ENCODE measurements at places on chromosomes 6 and 20. TPM values are rescaled to one million over a fixed set of nuclear protein-coding genes. Genes with fewer than 3 reads are reported as not detected.

RAET1L gene
- not detected for total RNA-seq

BTN1A1 gene
- total RNA-seq: not detected

GRCh38 chr20:4165984-4166725 lies 150.8 kb upstream of the RNF24 start:
- H3K4me3 ChIP-seq: no peak overlapping the region
- H3K4me1 ChIP-seq: peaks cover 27% of the 10 kb centered on the region
- H3K27me3 ChIP-seq: no peaks in the 10 kb centered on the region
- no peak overlapping the region for H3K27ac ChIP-seq
- H3K36me3 ChIP-seq: no peaks in the 10 kb centered on the region

- H3K27ac ChIP-seq: peak overlapping the region; percentile 47
- DNase-seq: no peak
These were observed 106.7 kb upstream of the CLDN20 start for GRCh38 chr6:155157101-155157500.

DNA sequence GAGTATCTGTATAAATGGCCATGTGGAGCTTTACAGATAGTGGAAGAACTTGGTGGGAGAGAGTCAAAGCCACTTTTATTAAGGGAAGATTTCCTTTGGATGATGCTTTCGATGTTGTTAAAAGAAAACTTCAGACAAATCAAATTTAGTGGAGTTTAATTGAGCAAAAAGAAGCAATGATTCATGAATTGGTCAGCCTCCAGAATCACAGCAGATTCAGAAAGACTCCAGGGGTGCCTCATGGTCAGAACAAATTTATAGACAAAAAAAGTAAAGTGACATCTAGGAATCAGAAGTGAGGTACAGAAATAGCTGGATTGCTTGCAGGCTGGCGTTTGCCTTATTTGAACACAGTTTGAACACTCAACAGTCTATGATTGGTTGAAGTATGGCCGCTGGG lies 5.3 kb upstream of the CGA start:
- no peak overlapping the region for H3K27ac ChIP-seq
- no peak for DNase-seq
- no peak overlapping the region for H3K4me3 ChIP-seq

DNA sequence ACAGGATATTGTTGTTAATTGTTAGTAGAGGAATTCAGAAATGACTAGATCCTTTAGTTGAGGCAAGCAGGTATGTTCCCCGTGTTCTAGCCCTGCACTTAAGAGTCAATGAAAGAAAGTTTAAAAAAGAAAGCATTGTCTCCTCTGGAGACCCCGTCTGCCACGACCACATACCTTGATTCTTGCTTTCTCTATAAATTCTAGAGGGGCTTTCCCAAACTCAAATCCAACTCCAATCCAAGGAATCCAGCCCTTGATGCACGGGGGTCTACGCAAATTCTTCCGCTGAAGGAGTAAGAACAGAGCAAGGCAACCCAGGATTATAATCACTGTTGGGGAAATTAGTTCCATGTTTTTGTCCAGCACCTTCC lies 401 bp downstream of the CYP39A1 start:
- H3K4me3 ChIP-seq: peak overlapping the region; percentile 90
- H3K27ac ChIP-seq: no peak overlapping the region
- no peaks in the 10 kb centered on the region for H3K36me3 ChIP-seq
- DNase-seq: no peak
- peaks cover 14% of the 10 kb centered on the region for H3K4me1 ChIP-seq
- H3K27me3 ChIP-seq: peaks cover 48% of the 10 kb centered on the region

All from activated naive CD8-positive, alpha-beta T cell treated with anti-CD3 and anti-CD28 coated beads, Interleukin-2, amount 10 ng/mL, durations not matched to agents 7 days and 5 days (primary cell).